ENCODE measurements at places on chromosomes 7 and 10.

DNA sequence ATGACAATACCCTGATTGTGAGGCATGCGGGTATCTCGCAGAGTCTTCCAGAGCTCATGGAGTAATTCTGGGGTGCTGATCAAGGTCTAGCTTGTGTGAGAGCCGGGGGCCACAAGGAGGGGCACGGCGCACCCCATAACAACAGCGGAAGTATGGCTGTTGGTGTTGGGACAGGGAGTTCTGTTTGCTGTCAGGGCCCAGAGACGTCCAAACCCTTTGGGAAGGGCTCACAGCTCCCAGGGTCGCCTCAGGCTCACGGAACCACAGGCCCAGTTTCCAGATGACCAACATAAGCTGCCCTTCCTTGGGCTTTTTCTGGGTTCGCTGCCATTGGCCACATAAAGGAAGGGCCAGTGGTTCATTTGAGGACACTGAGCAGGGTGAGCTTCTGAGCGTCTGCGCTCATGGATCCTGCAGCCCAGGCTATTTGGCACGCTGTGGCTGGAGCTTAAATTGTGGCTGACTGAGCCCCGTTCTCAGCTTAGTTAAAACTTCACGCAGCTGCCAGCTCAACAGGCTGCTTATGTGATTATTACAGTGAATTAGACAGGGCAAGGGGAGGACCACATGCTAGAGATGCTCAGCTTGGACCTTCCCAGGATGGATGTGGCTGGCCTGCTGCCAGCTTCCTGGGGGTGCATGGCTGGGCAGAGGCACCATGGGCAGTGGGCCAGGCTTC is 92.3 kb downstream of the DNAJB6 start:
- DNase-seq, result no peak

DNA sequence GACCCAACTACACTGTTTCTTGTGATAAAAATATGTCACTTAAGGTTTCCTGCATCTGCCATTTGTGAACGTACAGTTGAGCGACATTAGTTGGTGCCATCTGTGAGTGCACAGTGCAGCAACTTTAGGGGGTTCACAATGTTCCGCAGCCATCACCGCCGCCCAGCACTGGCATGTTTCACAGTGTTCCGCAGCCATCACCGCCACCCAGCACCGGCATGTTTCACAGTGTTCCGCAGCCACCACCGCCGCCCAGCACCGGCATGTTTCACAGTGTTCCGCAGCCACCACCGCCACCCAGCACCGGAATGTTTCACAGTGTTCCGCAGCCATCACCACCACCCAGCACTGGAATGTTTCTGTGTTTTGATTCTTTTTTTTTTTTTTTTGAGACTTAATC is 83.0 kb downstream of the MGMT start:
- no peak for DNase-seq

GRCh38 chr7:3107889-3108570 is 64.4 kb upstream of the CARD11 start:
- no peak for DNase-seq

DNA sequence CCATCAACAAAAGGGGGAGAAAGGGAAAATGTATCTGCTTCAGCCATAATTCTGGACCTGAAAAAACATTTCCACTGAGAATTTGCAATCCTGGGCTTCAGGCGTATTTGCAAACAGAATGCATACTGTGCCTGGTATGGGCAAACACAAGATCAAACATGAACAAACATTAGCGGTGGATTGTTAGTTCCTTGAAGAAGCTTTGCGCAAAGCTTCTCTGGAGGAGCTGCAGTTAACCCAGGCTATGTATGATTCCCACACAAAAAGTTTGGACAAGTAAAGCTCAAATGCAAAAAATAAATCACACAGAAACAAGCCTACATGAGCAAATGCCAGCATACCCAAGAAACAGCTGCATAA is 20.4 kb upstream of the HILPDA start:
- no peak for DNase-seq

- DNase-seq, result no peak
Observed at GRCh38 chr7:91182819-91183764, 81.1 kb upstream of the FZD1 start.

- no peak for DNase-seq
Observed at GRCh38 chr10:64219271-64220025, 698.2 kb downstream of the REEP3 start.

DNA sequence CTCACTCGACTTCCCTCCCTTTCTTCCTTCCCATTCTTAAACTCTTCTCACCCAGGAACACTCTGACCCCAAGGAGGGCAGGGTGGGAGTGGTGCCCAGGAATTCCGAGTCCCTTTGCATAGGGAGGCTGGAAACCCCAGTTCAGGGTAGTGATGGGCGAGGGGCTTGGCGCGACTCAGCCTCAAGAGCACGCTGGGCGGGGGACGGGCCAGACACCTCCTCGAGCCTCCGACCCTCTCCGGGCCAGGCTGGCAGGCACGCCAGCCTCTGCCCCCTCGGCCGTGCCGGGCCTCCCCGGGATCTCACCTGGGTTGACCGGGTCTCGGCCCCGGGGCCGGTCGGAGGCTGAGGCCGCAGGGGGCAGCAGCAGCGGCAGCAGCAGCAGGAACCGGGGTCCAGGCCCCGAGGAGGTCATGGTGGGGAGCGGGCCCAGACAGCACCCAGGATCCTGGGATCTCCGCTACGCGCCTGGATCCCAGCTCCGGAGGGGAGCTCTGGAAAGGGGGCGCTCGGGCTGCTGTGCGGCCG is 457 bp downstream of the PLOD3 start:
- DNase-seq, result no peak

- no peak for DNase-seq
Observed at GRCh38 chr7:93429563-93429962, 145.0 kb downstream of the CALCR start.

DNA sequence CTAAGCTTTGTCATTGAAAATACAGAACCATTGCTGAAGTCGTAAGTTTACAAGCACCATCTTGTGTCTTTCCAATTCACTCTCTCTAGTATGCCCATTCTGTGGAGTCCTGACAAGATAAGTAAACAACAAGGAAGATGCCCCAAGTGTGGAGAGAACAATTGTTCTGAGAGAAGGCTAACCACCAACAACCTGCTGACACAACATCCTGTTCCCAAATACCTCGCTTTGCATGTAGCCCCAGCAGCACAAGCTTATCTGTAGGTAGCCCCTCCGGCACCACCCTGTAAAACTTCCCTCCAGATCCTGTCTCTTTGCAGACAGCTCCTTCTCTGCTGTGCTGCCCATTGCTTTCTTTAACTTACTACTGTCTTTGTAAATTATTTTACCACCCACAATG is 233.3 kb upstream of the AOAH start:
- no peak for DNase-seq

GRCh38 chr10:22318772-22319171 is 2.1 kb upstream of the BMI1 start:
- no peak for DNase-seq

DNA sequence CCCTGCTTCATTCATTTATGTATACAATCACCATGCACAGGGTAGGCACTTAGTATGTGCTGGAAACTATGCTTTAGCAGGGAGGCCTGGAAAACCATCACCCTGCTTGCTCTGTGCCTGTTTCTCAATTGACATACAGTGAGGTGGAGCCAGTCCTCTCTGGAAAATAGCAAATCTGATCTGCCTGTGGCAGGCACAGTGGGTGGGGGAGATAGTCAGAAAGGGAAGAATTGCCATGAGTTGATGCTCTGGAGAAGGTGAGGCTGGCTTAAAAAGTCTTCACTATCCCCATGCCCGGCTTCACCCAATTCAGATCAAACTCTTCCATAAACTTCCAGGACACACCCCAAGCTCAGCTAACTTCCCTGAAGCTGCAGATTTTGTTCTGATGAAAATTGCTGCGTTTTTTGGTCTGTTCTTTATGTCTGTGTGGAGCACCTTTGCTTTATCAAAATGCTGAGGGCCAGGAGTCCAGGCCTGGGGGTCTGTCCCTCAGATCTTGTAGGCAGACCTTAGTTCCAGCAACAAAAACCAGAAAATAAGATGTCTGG is 84.8 kb downstream of the ANK3 start:
- DNase-seq, result no peak

Data from stimulated activated CD8-positive, alpha-beta memory T cell treated with anti-CD3 and anti-CD28 coated beads, Interleukin-7, amount 100 ng/mL, for 1 hour (primary cell).